ENCODE measurements at places on chromosomes 2 and 18.

DNA sequence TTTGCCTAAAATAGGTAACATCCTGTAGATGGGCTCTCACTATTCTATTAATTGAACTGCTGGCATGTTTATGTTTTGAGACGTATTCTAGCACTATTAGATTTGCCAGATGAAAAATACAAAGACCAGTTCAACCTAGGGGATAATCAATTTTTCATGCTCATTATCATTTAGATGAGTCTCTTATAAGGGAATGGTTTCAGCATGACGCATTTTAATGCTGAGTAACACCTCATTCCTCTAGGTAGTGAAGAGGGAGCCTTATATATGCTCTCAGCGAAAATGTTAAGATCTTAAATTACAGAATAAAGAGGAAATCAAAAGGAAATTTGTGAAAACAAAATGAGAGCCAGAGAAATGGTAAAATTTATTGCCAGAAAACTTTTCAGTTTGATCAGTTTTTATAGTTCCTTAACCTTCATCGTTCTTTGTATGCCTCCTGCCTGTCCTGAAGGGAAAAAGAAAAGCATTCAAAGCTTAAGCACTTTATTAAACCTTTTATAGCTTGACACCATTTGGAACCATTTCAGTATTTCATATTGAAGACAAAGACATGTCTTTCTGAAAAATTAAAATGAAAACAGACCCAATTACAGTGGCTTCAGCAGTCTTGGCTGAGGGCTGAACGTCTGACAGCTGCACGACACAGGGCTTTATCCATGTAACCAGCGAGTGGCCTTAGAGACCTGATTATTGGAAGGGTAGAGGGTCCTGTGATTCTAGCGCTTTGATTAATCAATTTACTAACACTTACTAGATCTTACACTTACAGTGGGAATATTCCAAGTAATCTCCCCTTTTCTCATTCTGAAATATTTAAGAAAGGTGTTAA is 112.8 kb downstream of the ADCYAP1 start:
- no peak for DNase-seq

GRCh38 chr2:66794551-66794950 is 359.6 kb downstream of the MEIS1 start:
- no peak for DNase-seq

GRCh38 chr2:107553539-107553938 is 273.2 kb upstream of the RGPD4 start:
- no peak for DNase-seq

- no peak for DNase-seq
Measured at GRCh38 chr2:222313816-222314215, 15.0 kb upstream of the PAX3 start.

- DNase-seq = no peak
Measured at GRCh38 chr18:55573386-55573785, 14.6 kb downstream of the TCF4 start.

DNA sequence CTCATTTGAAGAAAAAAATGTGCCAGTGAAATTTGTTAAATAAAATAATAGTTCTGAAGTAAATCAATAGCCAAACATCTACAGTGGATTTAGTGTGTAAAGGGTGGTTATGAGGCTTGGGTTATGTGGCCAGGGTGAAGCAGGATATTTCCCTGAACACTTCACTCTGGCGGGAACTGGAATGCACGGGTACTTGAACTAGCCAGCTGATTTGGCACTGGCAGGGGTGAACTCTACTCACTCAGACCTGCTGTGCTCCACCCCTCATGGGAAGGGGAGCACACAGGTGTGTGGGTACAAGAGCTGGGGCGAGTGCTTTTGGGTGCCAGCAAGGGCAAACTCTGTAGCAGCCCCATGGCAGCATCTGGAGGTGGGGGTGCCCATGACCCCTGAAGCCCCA is 278.2 kb downstream of the CALCRL start:
- no peak for DNase-seq

GRCh38 chr2:2696325-2696724 is 365.2 kb upstream of the MYT1L start:
- no peak for DNase-seq

GRCh38 chr2:67476809-67477790 is 80.0 kb downstream of the ETAA1 start:
- peak; percentile 1 for DNase-seq

DNA sequence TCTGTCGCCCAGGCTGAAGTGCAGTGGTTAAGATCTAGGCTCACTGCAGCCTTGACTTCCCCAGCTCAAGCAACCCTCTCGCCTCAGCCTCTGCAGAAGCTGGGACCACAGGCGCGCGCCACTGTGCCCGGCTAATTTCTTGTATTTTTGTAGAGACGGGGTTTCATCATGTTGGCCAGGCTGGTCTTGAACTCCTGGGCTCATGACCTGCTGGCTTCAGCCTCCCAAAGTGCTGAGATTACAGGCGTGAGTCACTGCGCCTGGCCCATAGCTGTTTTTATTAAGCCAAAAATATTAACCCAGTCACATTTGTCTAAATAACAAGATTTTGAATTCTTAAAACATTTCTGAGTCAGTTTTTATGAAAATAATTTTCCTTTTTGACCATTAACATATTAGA is 6.3 kb upstream of the SFT2D3 start:
- no peak for DNase-seq

DNA sequence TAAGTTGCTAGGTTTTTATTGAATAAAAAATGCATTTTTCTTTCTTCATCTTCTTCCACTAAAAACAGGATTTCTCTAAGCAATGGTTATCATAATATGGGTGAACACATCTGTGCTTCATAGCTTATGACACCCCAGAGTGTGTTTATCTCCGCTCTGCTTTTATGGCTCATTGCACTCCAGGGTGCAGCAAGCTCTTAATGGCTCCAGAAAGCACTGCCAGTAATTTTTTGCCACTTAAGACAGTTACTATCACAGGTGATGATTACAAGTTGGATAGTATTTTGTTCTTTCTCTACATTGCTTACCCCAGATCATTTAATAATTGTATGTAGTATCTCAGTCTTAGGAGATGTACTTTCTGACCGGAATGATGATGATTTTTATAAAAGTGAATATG is 239.3 kb upstream of the CDH20 start:
- DNase-seq = no peak

DNA sequence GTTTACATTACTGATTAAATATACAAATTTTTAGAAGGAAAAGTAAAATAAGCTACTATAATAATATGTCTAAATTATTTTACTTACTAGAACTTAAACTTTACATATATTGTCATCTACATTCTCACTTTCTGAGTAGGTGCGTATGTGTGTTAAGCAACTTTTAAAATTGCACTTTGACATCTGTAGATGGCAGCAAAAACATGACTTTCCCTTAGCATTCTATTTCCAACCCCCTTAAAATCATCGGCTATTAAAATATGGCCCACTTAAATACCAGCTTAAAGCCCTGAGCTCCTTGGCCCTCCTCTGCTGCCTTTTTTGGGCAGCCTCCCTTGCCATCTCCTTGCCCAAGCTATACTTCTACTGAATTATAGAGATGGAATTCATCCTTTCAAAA is 78.0 kb downstream of the UPP2 start:
- no peak for DNase-seq

DNA sequence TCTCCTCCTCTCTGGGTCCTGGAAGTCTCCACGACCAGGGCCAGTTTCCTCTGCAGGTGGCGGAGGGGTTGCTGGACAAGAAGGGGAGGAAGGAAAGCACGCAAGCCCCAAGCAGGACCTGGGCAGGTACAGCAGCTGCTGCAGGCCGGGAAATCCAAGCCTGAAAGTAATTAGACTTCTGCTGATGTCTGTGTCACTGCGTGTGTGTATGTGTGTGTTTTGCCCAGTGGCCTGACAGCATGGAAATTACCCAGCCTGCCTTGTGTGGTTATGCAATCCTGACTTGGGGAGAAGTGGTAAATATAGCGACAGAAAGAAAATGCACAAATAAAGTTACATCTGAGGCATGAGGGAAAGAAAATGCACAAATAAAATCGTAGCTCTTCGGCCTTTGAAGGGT is 121.8 kb upstream of the ZBTB14 start:
- DNase-seq = no peak

DNA sequence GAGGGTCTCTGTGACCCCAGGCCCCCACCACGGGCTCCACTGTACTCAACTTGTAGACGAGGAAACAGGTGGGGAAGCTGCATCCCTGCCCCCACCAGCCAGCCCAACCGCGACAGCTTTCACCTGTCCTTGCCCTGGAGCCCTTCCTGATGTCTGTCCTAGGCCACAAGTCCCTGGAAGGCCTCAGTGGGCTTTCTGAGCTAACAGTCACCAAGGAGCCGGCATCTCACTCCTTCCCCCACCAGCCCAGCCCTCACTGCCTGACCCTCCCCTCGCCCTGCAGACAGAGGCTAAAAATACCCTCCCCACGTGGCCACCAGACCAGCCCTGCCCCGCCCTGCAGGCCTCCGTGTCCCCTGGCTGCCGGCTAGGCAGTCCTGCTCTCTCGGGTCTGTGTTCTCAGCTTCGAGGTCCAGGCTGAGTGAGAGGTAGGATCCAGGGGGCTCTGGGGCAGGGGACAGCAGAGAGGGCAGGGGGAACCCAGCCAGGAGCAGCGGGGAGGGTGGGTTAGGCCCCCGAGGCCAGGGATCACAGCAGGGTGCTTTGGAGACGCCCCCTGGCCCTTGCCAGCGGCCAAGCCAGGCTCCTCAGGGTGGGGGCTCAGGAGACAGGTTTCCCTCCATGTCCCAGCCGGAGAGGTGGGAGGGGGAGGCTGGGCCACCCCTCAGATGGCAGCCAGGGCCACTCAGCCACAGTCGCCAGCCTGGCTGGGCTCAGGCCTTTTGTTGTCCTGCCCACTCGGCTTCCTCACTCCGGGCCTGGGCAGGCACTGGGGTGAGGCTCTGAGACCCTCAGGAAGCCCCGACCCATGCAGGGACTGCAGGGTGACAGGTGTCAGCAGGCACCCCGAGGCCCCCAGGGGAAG is at the start of gene KLHL30:
TSS of gene KLHL30 (plus strand) at position 338 of the 865 bp plus-strand sequence. CDS start 2,087 bp downstream, outside the sequence.
- no peak for DNase-seq

DNA sequence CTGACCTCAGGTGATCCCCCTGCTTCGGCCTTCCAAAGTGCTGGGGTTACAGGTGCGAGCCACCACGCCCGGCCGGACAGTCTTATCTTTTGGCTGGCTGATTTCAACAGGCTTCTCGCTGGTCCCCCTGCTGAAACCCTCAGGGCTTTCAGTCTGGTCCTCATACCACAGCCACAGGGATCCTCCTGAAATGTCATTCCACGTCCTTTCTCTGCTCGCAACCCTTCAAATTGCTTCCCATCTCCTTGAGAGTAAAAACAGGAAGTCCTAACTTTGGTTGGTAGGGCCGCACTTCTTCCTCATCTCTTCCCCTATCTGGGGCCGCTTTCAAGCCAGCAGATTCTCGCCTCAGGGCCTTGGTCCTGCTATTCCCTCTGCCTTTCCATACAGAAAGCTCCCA is 1.4 kb upstream of the CAB39 start:
- DNase-seq = no peak

DNA sequence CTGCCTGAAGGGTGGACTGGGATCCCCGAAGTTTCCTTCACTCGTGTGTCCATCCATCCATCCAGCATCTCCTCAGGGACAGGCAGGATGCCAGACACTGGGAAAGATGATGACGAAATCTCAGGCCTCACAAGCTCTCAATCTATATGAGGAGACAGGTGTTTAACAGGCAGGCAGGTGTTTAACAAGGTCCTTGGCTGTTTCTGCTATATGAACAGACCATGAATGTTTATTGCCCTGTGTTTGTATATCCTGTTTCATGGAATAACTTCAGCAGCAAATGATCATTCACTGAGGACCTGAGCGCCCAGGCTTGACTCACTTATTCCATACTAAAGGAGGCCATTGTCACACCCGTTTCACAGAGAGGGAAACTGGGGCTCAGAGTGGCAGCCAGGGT is 685.8 kb upstream of the HS6ST1 start:
- DNase-seq = no peak

DNA sequence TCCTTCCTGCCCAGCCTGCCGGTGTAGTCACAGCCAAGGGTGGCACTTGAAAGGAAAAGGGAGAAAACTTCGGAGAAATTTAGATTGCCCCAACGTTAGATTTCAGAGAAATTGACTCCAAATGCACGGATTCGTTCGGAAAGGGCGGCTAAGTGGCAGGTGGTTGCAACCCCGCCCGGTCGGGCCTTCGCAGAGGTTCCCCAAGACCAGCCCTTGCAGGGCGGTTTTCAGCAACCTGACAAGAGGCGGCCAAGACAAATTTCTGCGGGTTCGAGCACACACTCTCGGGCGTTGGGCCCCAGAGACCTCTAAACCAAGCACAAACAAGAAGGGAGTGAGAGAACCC is 4.8 kb downstream of the ONECUT2 start:
- no peak for DNase-seq

- DNase-seq = no peak
Measured at GRCh38 chr18:676069-676468, 18.6 kb downstream of the TYMS start.

DNA sequence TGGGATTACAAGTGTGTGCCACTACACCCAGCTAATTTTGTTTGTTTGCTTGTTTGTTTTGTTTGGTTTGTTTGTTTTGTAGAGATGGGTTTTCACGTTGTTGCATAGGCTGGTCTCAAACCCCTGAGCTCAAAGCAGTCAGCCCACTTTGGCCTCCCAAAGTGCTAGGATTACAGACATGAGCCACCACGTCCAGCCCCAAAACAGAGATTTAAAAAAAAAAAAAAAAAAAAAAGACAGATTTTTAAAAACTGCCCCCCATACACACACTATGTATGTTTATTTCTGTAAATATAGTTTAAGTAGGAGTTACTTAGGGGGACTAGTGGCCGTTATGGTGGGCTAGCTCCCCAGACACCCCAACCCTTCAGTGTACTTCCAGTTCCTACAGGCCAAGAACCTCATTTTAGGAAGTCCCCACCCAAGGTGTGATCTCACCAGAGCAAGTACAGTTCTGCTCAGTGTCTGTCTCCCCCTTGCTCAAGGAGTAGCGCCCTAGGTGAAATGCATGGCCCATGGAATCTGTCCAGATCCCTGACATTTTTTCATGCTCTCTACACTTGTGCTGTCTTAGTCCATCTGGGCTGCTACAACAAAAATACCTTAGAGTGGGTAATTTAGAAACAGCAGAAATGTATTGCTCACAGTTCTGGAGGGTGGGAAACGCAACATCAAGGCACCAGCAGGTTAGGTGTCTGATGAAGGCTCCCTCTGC is 1.6 kb upstream of the TMBIM1 start:
- DNase-seq = no peak

DNA sequence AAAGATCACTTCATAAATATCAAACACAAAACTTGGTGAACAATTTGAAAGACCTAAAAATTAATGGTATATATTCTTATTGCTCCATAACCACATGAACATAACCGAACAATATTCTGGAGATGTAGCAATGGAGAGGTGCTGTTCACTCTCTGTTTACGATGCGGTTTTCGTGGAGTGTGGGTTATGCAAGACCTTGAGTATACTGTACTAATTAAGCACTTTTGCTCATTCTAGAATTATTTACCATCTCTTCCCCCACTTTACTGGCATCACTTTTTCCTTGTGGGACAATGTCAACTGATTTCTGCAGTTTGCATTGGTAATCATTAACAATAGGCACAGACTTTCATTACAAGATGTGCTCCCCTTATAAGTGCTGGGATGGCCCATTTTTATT is 97.6 kb downstream of the RAPH1 start:
- DNase-seq = no peak

DNA sequence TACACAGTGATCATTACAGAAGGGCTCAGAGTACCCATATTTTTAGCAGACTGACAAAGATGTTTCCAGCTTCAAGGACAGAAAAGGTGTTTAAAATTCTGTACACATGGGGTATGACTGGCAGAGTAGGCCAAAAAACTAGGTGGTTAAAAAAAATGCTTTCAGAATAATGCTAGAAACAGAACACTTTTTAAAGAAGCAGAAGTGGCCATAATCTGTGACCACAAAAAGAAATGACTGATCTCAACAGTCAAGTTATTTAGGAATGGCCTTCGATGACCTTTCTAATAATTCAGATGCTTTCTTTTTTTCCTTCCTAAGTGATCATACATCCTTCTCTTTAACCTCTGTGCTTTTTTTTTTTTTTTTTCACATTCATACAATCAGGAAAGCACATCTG is 4.1 kb upstream of the AQP4 start:
- no peak for DNase-seq
